ENCODE measurements at places on chromosomes 3 and 15.

- DNase-seq: no peak
Measured at GRCh38 chr15:41713047-41713446, 52.8 kb downstream of the MGA start.

- DNase-seq: no peak
Measured at GRCh38 chr15:96125721-96126415, 204.6 kb upstream of the NR2F2 start.

DNA sequence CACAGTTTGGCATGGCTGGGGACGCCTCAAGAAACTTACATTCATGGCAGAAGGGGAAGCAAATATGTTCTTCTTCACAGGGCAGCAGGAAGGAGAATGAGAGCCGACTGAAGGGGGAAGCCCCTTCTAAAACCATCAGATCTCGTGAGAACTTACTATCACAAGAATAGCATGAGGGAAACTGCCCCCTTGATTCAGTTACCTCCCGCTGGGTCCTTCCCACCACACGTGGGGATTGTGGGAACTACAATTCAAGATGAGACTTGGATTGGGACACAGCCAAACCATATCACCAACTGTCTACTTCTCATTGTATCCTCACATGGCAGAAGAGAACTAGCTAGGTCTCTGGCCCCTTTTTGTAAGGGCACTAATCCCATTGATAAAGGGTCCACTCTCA is 30.5 kb downstream of the CCDC32 start:
- DNase-seq: no peak

- DNase-seq: no peak
Measured at GRCh38 chr3:37814547-37814946, 47.1 kb upstream of the CTDSPL start.

GRCh38 chr3:23071296-23071695 is 131.8 kb upstream of the UBE2E2 start:
- no peak for DNase-seq
